ENCODE measurements at places on chromosomes 1 and 21. TPM values are rescaled to one million over a fixed set of nuclear protein-coding genes. Genes with fewer than 3 reads are reported as not detected.

Gene KRTAP20-1
- total RNA-seq = not detected

Gene IVL
- 0.08 TPM for total RNA-seq

Gene OR2T2
- not detected for total RNA-seq

Gene FCRL2
- not detected for total RNA-seq

Gene CHIA
- total RNA-seq = not detected

Gene AZIN2
- 10.0 TPM for total RNA-seq

Gene KIAA0040
- total RNA-seq = 28.4 TPM

Gene UBL4B
- not detected for total RNA-seq

Gene RIPPLY3
- total RNA-seq = not detected

Gene UBE2U
- not detected for total RNA-seq

Gene FAM3B
- 0.16 TPM for total RNA-seq

Data from A375 (cell line).